ENCODE measurements at places on chromosomes 1 and 21. TPM values are rescaled to one million over a fixed set of nuclear protein-coding genes. Genes with fewer than 3 reads are reported as not detected.

Gene CA14
- 0.09 TPM for total RNA-seq

Gene HOOK1
- 4.7 TPM for total RNA-seq

Gene MCOLN2
- total RNA-seq = 8.0 TPM

Gene VN1R5
- not detected for total RNA-seq

Gene BGLAP
- 0.66 TPM for total RNA-seq

Gene TSNAX
- total RNA-seq = 36.4 TPM

DNA sequence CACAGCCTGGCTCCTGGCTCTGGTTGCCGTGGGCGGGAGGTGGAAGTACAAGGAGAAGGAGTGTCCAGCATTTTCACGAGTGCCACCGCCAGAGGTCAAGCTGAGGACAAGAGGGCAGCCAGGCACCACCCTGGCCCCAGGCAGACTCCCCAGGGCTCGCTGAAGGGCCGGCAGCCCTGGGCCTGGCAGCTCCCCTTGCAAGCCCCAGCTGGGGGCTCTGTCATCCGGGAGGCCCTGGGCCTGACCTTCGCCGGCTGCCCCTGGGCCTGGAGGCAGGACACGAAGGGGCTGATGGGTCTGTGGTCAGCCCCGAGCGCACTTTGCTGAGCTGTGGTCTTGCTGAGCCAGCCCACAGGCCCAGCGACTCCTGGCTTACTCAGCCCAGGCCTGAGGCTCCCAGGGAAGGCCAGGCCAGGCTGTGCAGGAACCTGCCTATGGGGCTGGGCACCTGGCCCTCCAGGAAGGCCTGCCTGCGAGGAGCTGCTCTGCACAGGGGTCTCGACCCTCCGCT, 74.8 kb downstream of the MORN1 start:
- H3K36me3 ChIP-seq = no peaks in the 10 kb centered on the region
- H3K4me3 ChIP-seq = no peak overlapping the region
- no peak for DNase-seq
- H3K4me1 ChIP-seq = peaks cover 88% of the 10 kb centered on the region

- H3K27me3 ChIP-seq = no peaks in the 10 kb centered on the region
- no peak overlapping the region for H3K27ac ChIP-seq
- no peak overlapping the region for H3K4me3 ChIP-seq
- H3K4me1 ChIP-seq = no peaks in the 10 kb centered on the region
These were observed 14.6 kb downstream of the EFCAB7 start for GRCh38 chr1:63537940-63538339.

GRCh38 chr1:89971600-89971999, 23.3 kb upstream of the ZNF326 start:
- H3K36me3 ChIP-seq = no peaks in the 10 kb centered on the region
- no peak overlapping the region for H3K27ac ChIP-seq
- no peak overlapping the region for H3K4me3 ChIP-seq
- H3K4me1 ChIP-seq = no peaks in the 10 kb centered on the region

- no peak for DNase-seq
- no peak overlapping the region for H3K27ac ChIP-seq
- no peaks in the 10 kb centered on the region for H3K4me1 ChIP-seq
- H3K27me3 ChIP-seq = no peaks in the 10 kb centered on the region
- no peak overlapping the region for H3K4me3 ChIP-seq
These were observed 99.7 kb upstream of the WLS start for GRCh38 chr1:68332041-68332440.

DNA sequence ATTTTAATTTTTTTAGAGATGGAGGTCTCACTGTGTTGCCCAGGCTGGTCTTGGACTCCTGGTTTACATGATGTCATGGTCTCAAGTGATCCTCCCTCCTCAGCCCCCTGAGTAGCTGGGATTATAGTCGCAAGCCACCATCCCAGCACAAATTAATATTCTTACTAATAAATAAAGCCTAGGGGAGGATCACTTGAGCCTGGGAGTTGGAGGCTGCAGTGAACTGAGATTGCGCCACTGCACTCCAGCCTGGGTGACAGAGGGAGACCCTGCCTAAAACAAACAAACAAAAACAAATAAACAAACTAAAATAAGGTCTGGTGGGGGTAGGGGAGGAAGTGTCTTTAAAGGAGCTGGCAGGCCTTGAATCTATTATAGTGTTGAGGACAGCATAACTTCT, 8.7 kb upstream of the GADD45A start:
- H3K36me3 ChIP-seq = no peaks in the 10 kb centered on the region
- no peak overlapping the region for H3K27ac ChIP-seq
- H3K4me1 ChIP-seq = peaks cover 14% of the 10 kb centered on the region
- no peak for DNase-seq
- no peak overlapping the region for H3K4me3 ChIP-seq

DNA sequence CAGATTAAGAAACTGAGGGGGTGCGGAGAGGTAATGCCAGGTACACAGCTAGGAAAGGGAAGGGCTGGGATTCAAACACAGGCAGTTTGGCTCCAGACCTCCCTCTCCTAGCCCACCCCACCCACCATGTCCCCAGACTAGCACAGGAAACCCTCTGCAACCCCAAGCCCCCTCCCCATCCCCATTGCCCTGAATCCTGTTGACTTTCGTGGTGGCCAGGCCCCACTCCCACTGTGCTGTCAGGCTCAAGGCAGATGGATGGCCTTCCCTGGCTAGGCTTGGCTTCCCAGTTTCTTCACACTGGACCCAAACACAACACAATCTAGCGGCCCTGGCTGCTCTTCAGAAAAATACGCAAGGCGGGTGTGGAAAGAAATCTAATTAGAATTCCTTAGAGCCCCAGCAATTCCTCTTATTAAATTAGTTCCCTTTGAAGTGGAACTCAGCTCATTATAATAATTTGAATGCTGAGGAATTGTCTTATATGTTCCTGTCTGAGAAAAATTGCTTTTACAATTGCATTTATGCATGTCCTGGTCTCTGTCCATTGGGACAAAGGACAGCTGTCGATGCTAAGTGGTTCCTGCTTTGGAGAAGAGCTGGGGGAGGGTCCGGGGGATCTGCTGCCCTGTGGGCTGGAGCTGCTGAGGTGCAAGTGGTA, 97.4 kb downstream of the SYF2 start:
- H3K27me3 ChIP-seq = no peaks in the 10 kb centered on the region
- no peaks in the 10 kb centered on the region for H3K36me3 ChIP-seq
- no peak overlapping the region for H3K27ac ChIP-seq
- H3K4me1 ChIP-seq = peaks cover 7% of the 10 kb centered on the region
- DNase-seq = no peak
- H3K4me3 ChIP-seq = no peak overlapping the region

- DNase-seq = no peak
- no peak overlapping the region for H3K4me3 ChIP-seq
- H3K4me1 ChIP-seq = no peaks in the 10 kb centered on the region
- no peak overlapping the region for H3K27ac ChIP-seq
- no peaks in the 10 kb centered on the region for H3K27me3 ChIP-seq
These were observed 41.4 kb downstream of the HMGB4 start for GRCh38 chr1:33905241-33905640.

DNA sequence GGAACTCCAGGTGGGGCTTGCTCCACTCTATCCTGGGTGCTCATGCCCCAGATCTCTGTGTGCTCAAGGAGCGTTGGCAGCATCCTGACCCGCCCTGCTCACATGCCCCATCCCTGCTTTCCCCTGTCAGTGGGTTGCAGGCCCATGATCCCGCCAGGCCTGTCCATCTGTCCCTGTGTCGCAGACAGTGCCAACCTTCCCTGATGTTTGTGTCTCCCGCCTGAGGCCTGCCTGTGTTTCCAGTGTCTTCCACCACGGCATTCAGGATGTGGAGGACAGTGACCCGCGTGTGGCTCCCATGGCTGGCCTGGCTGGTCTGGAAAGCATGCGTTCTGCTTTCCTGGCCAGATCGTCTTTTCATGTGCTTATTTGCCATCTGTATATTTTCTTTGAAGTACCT, 82.9 kb downstream of the PCBP3 start:
- no peak overlapping the region for H3K27ac ChIP-seq
- H3K27me3 ChIP-seq = no peaks in the 10 kb centered on the region
- no peak overlapping the region for H3K4me3 ChIP-seq
- DNase-seq = no peak
- H3K36me3 ChIP-seq = peaks cover 3% of the 10 kb centered on the region

DNA sequence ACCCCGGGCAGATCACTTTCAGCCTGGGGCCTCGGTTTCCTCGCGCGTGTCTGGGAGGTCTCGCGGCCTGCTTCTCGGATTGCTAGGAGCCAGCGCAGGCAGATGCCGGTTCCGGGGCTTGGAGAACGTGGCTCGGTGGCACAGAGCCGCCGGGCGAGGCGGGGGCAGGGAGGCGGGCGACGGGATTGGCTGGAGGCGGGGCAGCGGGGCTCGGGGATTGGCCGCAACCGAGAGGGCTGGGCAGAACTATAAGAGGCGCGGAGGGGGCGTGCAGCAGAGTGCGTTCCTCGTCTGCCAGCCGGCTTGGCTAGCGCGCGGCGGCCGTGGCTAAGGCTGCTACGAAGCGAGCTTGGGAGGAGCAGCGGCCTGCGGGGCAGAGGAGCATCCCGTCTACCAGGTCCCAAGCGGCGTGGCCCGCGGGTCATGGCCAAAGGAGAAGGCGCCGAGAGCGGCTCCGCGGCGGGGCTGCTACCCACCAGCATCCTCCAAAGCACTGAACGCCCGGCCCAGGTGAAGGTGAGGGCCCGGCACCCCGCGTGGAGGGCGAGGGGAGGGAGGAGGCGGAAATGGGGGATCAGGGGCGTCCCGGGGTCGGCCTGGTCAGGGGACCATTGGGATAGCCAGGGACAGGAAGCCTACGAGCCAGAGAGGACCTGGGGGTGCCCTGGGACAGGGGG, at the start of gene MFSD2A:
TSS of gene MFSD2A (plus strand) at position 276 of the 677 bp plus-strand sequence. CDS start at position 424, 148 bp downstream.
- DNase-seq = peak; percentile 77
- peak within 1 kb of the TSS; percentile 52 for H3K4me3 ChIP-seq
- no peak within 1 kb of the TSS for H3K27ac ChIP-seq
- H3K4me1 ChIP-seq = peaks cover 31% of the 10 kb centered on the region

DNA sequence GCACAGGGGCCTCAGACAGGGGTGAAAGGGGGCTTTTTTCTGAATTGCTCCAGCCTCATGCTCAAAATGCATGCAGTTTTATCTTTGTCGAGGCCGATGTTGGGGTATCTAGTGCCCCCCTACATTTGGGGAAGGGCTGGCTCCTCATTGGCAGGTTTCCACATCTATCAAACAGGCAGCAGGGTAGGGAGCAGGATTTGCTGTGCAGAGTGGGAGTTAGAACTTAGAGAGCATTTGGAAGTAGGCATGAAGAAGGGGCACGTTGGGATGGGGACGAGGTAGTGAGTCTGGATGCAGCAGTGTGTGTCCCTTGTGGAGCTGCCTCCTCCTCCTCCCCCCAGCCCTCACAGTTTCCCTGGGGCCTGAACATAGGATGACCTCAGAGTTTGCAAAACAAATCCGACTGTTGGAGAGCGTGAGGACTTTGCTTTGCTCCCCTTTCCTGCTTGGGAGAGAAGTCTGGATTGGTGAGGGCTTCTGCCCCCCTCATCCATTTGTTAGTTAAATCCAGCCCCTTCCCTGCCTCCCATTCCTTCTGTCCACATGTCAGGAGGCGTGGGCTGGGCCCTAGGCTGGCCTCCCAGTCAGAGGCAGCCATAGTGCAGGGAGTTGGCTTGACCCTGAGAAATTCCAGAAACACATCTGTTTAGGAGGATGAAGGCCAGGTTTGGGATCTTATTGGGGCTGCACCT, 36.9 kb upstream of the GPR37L1 start:
- H3K27me3 ChIP-seq = peaks cover 6% of the 10 kb centered on the region
- no peak overlapping the region for H3K4me3 ChIP-seq
- H3K36me3 ChIP-seq = no peaks in the 10 kb centered on the region
- no peak overlapping the region for H3K27ac ChIP-seq
- H3K4me1 ChIP-seq = no peaks in the 10 kb centered on the region

DNA sequence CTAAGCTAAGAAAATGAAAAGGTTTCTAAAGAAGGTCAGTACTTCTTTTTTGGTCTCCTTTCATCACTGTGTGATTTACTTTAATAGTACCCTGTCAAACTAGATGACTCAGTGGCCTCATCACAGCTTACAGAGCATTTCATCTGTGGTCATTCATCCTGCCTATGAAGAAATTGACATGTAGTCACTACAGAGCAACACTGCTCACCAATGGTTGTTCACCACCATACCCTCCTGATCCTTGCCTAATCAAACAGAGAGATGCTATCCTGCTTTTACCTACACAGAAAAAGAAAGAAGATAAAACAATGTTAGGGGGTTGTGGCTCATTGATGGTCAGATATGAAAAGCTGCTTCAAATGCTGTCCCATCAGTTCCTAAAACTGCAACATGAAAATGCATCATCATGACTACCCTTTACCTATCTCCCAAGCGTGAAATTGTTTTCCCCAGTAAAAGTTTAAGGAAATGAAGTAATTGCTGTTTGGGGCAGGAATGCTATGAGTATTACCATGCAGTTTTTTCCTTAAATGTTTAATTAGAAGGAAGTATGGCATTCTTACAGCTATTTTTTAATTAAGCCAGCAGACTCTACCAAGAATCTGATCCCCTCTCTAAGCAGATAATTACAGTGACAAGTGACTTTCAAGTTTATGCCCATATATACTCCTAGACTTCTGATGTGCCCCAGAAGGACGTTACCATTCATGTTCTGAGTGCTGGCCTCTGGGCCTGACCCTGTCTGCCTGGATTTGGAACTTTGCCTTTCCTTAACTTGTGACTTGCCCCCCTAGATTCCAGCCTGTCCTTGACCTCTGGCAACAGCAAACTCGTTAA, 46.1 kb upstream of the FBXO28 start:
- H3K4me3 ChIP-seq = no peak overlapping the region
- H3K36me3 ChIP-seq = no peaks in the 10 kb centered on the region
- no peak overlapping the region for H3K27ac ChIP-seq
- H3K4me1 ChIP-seq = no peaks in the 10 kb centered on the region
- H3K27me3 ChIP-seq = no peaks in the 10 kb centered on the region
- no peak for DNase-seq

- H3K27me3 ChIP-seq = no peaks in the 10 kb centered on the region
- no peak overlapping the region for H3K4me3 ChIP-seq
- H3K36me3 ChIP-seq = no peaks in the 10 kb centered on the region
- no peak for DNase-seq
- no peak overlapping the region for H3K27ac ChIP-seq
These were observed 1.2 kb downstream of the KRTAP10-5 start for GRCh38 chr21:44579056-44579832.

GRCh38 chr1:118148034-118148433, 37.0 kb downstream of the SPAG17 start:
- H3K27ac ChIP-seq = no peak overlapping the region
- H3K4me1 ChIP-seq = no peaks in the 10 kb centered on the region
- no peaks in the 10 kb centered on the region for H3K36me3 ChIP-seq
- no peak for DNase-seq
- no peak overlapping the region for H3K4me3 ChIP-seq

DNA sequence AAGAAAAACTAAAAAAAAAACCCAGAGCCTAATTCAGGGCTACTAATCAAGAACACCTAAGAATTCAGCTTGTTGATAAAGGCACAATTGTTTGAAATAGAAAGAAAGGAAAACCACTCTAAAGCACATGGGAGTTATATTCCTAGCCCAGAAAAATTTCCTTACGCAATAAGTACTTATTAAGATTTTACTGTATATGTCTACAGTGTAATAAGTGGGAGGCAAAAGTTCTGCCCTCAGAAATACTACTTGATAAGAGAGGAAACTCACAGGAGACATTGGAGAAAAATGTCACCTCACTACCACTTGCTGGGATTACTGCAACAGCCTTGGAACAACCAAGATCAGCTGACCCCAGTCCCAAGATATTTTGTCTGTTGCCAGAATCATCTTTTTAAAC, 66.1 kb downstream of the IARS2 start:
- H3K27ac ChIP-seq = no peak overlapping the region
- H3K36me3 ChIP-seq = peaks cover 28% of the 10 kb centered on the region
- no peaks in the 10 kb centered on the region for H3K27me3 ChIP-seq
- DNase-seq = no peak
- no peak overlapping the region for H3K4me3 ChIP-seq

GRCh38 chr1:19384113-19384512, 72.0 kb downstream of the SLC66A1 start:
- H3K27ac ChIP-seq = no peak overlapping the region
- no peak for DNase-seq
- no peak overlapping the region for H3K4me3 ChIP-seq
- H3K27me3 ChIP-seq = no peaks in the 10 kb centered on the region

All from thymus (tissue), 14 donors.